ENCODE measurements at places on chromosomes 6 and 20. TPM values are rescaled to one million over a fixed set of nuclear protein-coding genes. Genes with fewer than 3 reads are reported as not detected.

Gene CDKAL1
- 4.0 TPM for total RNA-seq

Gene C6orf118
- total RNA-seq: 0.17 TPM

Gene SLC35F1
- not detected for total RNA-seq

Gene ALDH5A1
- 7.0 TPM for total RNA-seq

Gene SYCP2L
- total RNA-seq: 3.3 TPM

Gene HDGFL1
- total RNA-seq: not detected

Gene CCN5
- 29.3 TPM for total RNA-seq

Gene THBS2
- not detected for total RNA-seq

Gene LINC00237
- not detected for total RNA-seq

Gene PBOV1
- not detected for total RNA-seq

Gene COL12A1
- total RNA-seq: 5.1 TPM
